Activated CD4-positive, alpha-beta memory T cell treated with anti-CD3 and anti-CD28 coated beads for 36 hours (primary cell): ENCODE measurements at places on chromosomes 3 and 15. TPM values are rescaled to one million over a fixed set of nuclear protein-coding genes. Genes with fewer than 3 reads are reported as not detected.

- no peak overlapping the region for H3K27ac ChIP-seq
- H3K4me3 ChIP-seq, result no peak overlapping the region
- H3K36me3 ChIP-seq, result no peaks in the 10 kb centered on the region
Observed at GRCh38 chr3:167304077-167304476, 76.0 kb downstream of the ZBBX start.

DNA sequence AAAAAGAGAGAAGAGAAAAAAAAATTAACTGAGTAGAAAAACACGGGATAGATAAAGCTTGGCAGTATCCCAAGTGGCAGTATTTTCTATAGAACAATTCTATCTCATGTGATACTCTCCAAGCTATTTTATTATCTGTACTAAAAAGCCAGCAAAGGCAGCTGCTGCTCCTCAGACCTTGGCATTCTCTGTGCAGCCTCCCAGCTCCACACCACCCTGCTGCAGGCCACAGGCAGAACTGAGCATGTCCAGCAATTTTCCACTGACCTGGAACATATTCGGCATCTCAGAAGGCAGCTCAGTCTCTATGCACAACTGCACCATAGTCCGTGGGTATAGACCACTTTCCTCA, 1161.4 kb downstream of the IGSF11 start:
- no peaks in the 10 kb centered on the region for H3K4me1 ChIP-seq
- no peak overlapping the region for H3K4me3 ChIP-seq
- H3K27me3 ChIP-seq, result no peaks in the 10 kb centered on the region
- DNase-seq, result no peak

Gene CADPS
- total RNA-seq, result not detected

Gene SOX14
- total RNA-seq, result not detected

DNA sequence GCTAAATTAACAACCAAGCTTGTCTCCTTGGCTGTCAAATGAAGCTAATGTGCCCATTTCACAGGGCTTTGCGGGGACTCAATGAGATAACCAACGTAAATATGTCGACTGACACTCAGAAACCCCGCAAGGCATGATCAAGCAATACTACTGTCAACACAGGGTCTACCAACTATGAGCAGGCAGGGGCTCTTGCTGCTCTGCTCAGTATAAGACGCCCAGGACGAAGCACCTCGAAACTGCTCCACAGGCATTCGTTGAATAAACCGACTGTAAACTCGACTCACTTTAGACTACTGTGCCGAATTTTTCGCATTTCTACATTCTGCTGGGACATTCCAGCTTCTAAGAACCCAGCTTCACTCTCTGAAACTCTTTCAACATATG, 55.0 kb downstream of the FEZF2 start:
- peaks cover 16% of the 10 kb centered on the region for H3K36me3 ChIP-seq
- H3K27me3 ChIP-seq, result peaks cover 24% of the 10 kb centered on the region
- H3K4me1 ChIP-seq, result peaks cover 9% of the 10 kb centered on the region
- no peak for DNase-seq
- H3K4me3 ChIP-seq, result peak overlapping the region; percentile 96
